ENCODE measurements at places on chromosomes 16 and 17.

DNA sequence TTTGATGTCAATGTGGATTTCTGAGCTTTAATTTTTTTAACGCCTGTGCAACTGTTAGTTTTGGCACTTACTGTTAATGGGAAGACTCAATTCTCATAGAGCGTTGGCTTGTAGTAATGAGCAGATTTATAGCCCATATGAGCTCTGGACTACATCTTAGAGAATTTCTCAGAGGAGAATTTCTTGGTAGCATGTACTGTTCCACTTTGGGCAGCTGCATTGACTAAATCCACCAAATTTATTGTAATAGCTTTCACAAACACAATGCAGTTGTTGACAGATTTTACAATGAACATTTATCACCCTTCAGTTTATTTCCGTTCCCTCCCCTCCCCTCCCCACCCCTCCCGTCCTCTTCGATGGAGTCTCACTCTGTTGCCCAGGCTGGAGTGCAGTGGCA, 193.9 kb downstream of the PRKCA start:
- no peak for DNase-seq

DNA sequence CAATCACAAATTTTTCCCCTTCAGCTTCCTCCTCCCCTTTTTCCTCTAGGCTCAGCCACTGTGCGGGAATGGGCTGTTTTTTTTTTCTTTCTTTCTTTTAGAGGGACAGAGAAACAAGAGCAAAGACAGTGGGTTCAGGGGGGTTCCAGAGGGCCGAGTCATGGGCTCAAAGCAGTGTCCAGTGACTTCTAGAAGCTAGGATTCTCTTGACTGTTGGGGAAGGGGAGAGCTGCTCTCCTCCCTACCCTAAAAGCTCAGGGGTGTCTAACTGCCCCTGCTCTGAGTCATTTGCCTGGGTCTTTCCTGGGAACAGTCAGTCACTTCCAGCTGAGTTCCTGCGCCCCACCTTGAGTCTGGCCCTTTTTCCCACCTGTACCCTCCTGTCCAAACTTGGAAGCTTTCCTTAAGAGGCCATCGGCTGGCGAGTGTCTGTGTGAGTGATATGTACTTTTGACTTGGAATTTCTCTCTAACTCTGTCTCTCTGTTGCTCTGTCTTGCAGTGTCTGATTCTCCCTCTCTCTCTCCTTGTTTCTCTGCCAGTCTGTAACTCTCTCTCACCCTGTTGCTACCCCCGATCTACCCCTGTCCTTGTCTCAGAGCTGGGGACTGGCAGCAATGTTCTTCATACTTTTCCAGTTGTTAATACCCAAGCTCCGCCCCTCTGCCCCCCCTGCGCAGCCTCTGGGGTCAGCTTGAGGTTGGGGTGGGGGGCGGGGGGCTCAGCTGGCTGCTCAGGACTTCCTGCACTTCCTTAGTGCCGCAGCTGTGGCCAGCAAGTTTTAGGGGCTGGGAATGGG, 2.4 kb downstream of the THRA start:
- no peak for DNase-seq

- DNase-seq, result no peak
Observed at GRCh38 chr17:45871718-45872117, 22.6 kb upstream of the MAPT start.

DNA sequence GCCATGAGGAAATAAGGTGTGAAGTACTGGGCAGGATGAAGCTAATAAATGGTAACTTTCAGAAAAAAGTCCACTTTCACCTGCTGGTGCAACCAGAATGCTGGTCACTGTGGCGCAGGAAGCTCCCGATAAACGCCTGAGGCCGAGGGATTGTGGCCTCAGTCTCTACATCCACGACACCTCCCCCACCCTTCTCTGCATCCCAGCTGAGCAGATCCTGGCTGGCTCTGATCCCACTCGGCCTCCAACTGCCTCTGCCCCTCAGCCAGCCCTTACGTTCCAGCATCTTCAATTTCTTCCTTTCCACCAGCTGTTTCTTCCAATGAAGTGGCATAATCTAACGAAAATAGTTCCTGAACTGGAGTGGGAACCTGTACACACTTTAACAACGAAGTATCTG, 49.5 kb downstream of the COX4I1 start:
- no peak for DNase-seq

- no peak for DNase-seq
Observed at GRCh38 chr17:69048634-69049033, 12.1 kb downstream of the ABCA9 start.

DNA sequence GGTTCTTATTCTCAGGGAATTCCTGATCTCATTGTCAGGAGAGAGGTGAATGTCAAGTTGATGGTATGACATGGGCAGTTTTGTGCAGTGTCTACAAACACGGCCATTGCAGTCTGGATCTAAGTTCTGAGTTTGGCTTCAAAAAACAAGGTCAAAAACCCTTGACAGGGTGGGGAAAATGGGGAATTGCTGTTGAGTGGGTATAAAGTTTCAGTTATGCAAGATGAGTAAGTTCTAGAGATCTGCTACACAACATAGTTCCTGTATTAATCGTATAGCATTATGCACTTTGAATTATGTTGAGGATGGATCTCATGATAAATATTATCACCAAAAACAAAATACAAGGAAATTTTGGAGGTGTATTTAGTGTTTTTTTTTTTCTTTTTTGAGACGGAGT, 36.6 kb upstream of the CARMIL2 start:
- no peak for DNase-seq

DNA sequence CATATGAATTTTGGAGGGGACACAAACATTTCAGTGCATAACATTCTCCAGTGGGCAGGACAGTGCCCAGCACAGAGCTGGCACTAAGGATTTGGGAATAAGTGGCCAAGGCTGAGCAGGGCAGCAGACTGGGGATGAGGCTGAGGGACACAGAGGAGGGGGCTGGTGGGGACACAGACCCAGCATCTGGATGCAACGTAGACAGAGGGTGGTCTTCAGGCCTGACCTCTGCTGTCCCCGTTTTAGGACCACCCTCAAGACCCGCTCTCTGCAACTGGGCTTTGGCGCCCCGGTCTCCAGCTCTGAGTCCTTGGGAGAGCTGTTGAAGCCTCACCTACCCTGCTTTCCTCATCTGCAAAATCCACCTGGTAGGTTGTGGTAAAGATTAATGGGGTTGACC, 3.3 kb upstream of the PRSS33 start:
- no peak for DNase-seq

DNA sequence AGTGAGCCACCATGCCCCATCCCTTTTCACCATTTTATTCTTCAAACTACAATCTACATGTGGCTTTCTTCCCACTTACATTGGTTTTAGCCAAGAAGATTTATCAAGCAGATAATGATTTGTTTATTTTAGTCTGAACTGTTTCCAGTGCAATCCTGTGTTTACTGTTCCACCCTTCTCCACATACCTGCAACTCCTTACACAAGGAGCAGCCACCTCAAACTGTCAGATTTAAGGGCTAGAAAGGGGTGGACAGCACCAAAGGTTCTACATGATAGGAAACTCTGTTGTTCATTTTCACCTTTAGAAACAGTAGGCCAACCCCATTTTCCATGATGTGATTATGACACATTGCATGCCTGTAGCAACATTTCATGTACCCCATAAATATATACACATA, 1.9 kb downstream of the RUNDC1 start:
- DNase-seq, result no peak

- DNase-seq, result no peak
Observed at GRCh38 chr17:75130632-75131277, 787 bp downstream of the NT5C start.

GRCh38 chr16:78128913-78129312, 29.5 kb downstream of the WWOX start:
- no peak for DNase-seq

GRCh38 chr17:44844390-44844830, 3.3 kb upstream of the HIGD1B start:
- no peak for DNase-seq

GRCh38 chr17:68061512-68062313, 26.2 kb downstream of the KPNA2 start:
- DNase-seq, result no peak

GRCh38 chr17:48754500-48755261, 26.1 kb upstream of the HOXB13 start:
- DNase-seq, result no peak

GRCh38 chr16:49019081-49019633, 262.5 kb downstream of the CBLN1 start:
- no peak for DNase-seq

Measured in stimulated activated CD8-positive, alpha-beta memory T cell treated with anti-CD3 and anti-CD28 coated beads, Interleukin-7, amount 100 ng/mL, for 24 hours (primary cell).